ENCODE measurements at places on chromosomes 6 and 20. TPM values are rescaled to one million over a fixed set of nuclear protein-coding genes. Genes with fewer than 3 reads are reported as not detected.

SLC22A7 gene
- total RNA-seq, result not detected

MYT1 gene
- total RNA-seq, result not detected

SERPINB1 gene
- 32.6 TPM for total RNA-seq

HLA-DQB1 gene
- total RNA-seq, result not detected

RIPOR2 gene
- 19.3 TPM for total RNA-seq

SLA2 gene
- not detected for total RNA-seq

MYCT1 gene
- not detected for total RNA-seq

PCSK2 gene
- not detected for total RNA-seq

HLA-DQA2 gene
- total RNA-seq, result not detected

SRMS gene
- not detected for total RNA-seq

Data from myometrial cell (primary cell).